Neural crest cell (in vitro differentiated cells): ENCODE measurements at places on chromosomes 2 and 18.

DNA sequence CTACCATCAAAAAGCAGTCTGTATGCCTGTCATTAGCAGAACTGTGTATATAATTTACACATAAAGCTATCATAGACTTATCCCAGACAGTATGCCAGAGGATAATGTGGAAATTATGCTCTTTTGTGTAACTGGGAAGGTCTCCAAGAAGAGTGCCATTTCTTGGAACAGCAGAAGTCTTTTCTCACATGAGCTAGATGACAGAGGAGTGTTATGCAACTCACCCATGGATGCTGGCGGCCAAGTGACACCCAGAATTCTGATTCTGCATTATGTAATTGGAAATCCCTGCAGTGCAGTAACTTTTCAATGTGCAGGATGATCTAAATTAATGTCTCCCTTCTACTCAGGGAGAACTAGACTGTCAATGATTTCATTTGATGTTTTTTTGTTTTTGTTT, 160.0 kb downstream of the UBE2E3 start:
- no peak for DNase-seq

- no peak for DNase-seq
Observed at GRCh38 chr2:158726911-158727592, 68.1 kb upstream of the DAPL1 start.

DNA sequence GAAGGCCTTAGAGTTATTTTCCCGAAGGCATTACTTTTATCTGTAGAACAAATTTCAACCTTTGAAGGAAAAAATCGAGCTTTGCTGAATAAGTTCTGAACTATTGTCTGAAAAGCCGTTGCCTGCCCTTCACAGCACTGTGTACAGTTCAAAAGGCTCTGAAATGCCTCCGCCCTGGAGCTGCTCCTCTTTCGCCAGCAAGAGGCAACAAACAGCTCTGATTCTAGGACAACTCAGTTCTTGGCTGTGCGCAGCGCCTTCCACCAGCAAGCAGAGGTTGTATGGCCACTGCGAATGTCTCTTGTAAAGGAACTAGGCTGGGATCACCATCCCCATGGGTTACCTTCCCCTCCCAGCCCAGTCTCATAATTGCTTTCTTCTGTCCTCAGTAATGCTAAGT, 308.5 kb downstream of the GBX2 start:
- peak; percentile 25 for DNase-seq

GRCh38 chr18:52694804-52695203, 354.8 kb downstream of the DCC start:
- peak; percentile 28 for DNase-seq

GRCh38 chr2:54871457-54872107, 148.1 kb downstream of the EML6 start:
- DNase-seq = no peak

- no peak for DNase-seq
Observed at GRCh38 chr18:70046207-70046606, 98.5 kb upstream of the CD226 start.

DNA sequence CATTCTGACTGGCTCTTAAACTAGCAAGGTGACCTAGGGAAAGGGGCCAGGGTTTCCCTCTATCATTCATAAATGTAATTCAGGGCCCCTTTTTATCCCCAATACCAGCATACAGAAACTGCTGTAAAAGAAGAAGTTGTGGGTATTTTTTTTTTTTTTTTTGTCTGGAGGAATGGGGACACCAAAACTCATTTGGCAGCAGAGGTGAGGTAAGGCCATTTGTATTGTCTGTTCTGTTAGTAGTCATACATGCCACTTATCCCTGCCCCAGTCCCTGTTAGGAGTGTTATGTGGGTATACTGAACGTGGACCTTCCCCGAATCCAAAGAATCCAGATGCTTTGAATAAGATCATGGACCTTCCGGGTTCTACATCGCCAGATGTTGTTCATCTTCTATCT, 1.7 kb downstream of the SEPTIN2 start:
- DNase-seq = no peak

- no peak for DNase-seq
Observed at GRCh38 chr2:176814274-176814673, 398.3 kb upstream of the HNRNPA3 start.

GRCh38 chr2:152466980-152467676, 132.2 kb downstream of the FMNL2 start:
- DNase-seq = no peak

- DNase-seq = no peak
Observed at GRCh38 chr2:208820014-208820688, 413.6 kb downstream of the PTH2R start.

GRCh38 chr2:9264301-9264700, 57.7 kb downstream of the ASAP2 start:
- no peak for DNase-seq

DNA sequence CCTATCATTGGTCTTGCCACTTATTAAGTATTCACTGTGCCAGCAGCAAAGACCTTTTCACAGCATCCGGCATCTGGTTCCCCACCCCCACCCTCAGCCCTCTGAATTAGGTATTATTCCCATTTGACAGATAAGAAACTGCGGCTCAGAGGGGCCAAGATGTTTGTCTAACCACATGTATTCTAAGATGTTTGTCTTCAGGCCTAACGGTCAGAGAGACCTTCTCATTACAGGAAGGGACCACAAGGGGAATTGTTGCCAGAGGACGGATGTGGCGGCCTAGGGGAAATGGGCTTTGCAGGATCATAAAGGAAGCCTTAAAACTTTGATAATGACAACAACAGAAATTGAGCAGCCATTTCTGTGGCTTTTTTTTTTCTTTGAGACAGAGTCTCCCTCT, 16.6 kb downstream of the NPPC start:
- DNase-seq = no peak

DNA sequence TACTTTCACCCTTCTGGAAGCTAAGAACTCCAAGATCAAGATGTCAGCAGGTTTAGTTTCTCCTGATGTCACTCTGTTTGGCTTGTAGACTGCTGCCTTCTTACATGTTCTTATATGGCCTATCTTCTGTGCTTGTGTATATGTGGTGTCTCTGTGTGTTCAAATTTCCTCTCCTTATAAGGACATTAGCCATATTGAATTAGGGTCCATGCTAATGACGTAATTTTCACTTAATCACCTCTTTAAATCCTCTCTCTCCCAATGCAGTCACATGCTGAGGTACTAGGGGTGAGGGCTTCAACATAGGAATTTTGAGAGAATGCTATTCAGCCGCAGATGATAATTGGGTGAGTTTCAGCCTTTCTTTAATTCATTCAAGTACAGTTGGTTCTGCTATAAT, 458.3 kb upstream of the SYT4 start:
- DNase-seq = no peak

DNA sequence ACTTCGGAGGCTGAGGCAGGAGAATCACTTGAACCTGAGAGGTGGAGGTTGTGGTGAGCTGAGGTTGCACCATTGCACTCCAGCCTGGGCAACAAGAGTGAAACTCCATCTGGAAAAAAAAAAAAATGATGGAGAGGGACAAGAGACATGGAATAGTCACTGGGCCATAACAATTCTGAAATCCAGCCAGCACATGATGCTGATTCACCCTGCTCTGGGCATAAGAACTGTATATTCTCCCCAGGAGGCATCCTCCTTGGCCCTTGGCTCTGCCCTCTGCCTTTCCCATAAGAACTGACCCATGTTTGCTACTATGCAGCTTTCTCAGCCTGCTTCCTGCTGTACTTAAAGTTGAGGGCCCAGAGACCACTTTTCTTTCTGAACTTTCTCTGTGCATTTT, 297.7 kb downstream of the GBX2 start:
- no peak for DNase-seq

- DNase-seq = no peak
Observed at GRCh38 chr2:103176294-103176915, 414.6 kb downstream of the TMEM182 start.

- no peak for DNase-seq
Observed at GRCh38 chr18:24975496-24976372, 376.2 kb downstream of the ZNF521 start.

DNA sequence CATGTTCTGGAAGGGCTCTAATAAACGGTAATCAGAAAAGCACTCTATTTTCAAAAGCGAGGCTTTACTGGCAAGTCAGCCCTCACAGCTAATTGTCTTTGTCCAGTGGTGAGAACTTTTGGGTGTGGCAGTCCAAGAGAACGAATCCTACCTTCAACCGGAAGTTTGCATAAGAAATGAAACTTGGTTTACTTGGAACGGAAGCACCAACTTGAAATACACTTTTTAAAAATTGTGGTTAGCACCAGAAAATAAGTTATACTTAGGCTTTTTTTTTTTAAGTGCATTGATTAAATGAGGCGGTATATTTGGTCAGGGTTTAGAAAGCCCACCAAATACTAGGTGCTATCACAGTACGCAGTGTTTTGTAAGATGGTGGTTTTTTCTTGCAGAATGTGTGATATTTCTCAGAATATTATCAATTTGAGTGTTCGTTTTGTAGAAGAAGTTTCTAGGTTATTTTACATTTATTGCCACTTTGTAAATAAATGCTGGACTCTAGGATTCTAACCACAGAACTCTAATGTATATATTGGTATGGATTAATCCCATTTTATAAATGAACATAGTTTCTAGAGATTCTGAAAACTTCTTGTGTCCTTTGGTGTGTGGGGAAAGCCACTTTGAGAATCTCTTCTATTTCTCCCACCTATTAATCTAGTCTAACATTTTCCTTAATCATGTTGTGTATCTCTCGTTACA, 1.2 kb downstream of the MYL12A start:
- no peak for DNase-seq

- no peak for DNase-seq
Observed at GRCh38 chr2:27902098-27902497, 11.6 kb downstream of the BABAM2 start.

GRCh38 chr2:134839649-134840048, 1.2 kb downstream of the ACMSD start:
- no peak for DNase-seq

DNA sequence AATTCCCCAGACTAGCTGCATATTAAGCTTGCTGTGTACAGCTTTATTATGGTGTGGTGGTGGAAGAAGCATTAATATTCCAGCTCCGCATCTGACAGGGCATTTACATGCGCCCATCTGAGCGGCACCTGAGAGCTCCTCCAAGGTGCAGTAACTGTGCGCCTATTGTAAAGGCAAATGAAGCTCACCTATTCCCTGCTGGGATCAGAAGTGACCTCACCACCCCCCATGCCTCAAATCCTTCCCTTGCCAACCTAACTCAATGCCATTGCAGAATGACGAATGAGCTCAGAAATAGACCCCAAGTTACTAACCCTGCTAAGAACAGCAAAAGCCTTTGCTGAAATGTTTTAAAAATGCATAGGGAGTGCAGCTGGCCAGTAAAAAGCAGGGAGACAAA, 14.3 kb downstream of the BCL11A start:
- DNase-seq = no peak

GRCh38 chr2:136362676-136363390, 244.9 kb upstream of the CXCR4 start:
- DNase-seq = no peak

GRCh38 chr2:108293850-108294249, 5.2 kb downstream of the SULT1C2 start:
- DNase-seq = no peak
